ENCODE measurements at places on chromosomes 5 and 9. TPM values are rescaled to one million over a fixed set of nuclear protein-coding genes. Genes with fewer than 3 reads are reported as not detected.

- DNase-seq: no peak
These were observed 548.0 kb downstream of the CSNK1G3 start for GRCh38 chr5:124060011-124060410.

LHFPL2 gene
- 110 TPM for total RNA-seq

DNA sequence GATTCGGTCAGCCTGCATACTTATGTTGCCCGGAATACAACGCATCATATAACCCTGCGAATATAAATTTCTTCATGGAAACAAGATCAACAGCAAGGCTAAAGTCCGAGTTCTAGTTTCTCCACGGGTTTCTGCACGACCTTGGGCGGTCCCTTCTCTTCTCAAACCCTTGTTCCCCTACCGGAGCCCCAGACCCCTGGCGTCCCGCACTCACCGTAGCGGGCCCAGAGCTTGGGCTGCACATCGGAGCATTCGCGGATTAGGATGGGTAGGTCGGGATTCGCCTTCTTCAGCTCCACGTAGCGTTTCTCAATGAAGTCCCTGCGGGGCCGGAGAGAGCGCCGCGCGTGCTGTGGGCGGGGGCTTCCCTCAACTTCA is 399 bp downstream of the NDUFA2 start:
- DNase-seq: no peak

DNA sequence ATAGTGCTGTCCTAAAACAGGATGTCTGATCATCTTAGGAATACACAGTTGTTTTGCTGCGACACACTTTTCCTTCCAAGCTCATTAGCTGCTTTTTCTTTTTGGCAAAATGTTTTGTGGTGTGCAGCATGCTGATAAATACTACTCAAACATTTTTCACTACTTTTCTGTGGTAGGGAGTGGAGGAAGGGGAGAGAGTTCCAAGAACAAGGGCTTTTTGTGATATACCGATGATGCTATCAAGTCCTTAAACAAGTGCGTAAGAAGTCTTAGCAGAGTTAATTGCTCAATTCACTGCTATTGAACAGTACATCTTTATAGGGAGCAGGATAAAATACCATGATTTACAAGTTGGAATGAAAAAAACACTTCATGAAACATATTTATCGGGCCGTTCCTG is 23.6 kb upstream of the TEK start:
- no peak for DNase-seq

DNA sequence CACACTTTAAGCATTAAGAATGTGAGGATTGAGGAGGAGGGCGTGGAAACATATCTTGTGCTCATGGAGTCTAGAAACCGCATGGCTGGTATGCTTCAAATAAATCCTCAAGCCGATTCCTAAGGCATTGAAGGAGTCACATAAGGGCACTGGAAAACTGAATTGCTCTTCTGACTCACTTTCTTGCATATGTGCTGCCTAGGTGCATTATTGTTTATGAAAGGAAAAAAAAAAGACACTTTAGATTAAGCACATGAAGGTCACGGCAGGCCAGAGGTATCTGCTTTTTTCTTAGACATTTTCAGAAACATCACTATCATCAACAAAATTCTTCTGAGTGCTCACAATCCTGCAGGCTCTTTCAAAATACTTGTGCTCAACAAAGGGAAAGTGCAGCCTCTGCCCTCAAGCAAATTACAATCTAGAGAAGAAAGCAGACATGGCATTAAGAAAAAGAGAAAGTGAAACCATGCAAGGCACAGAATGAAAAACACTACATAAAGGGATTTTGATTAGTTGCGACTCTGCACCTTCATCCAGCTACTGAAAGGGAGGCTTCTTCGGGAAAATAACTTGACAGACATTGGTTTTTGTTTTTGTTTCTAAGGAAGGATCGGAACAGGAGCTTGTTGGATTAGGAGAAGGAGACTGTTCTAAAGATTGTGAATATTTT is 2117.6 kb downstream of the MAT2B start:
- no peak for DNase-seq

LRRTM2 gene
- not detected for total RNA-seq

- DNase-seq: no peak
These were observed 56.8 kb downstream of the FAT2 start for GRCh38 chr5:151534350-151534749.

CHSY3 gene
- 19.7 TPM for total RNA-seq

CD14 gene
- total RNA-seq: not detected

GRCh38 chr5:21254161-21254560 is 1266.2 kb upstream of the CDH18 start:
- DNase-seq: no peak

DNA sequence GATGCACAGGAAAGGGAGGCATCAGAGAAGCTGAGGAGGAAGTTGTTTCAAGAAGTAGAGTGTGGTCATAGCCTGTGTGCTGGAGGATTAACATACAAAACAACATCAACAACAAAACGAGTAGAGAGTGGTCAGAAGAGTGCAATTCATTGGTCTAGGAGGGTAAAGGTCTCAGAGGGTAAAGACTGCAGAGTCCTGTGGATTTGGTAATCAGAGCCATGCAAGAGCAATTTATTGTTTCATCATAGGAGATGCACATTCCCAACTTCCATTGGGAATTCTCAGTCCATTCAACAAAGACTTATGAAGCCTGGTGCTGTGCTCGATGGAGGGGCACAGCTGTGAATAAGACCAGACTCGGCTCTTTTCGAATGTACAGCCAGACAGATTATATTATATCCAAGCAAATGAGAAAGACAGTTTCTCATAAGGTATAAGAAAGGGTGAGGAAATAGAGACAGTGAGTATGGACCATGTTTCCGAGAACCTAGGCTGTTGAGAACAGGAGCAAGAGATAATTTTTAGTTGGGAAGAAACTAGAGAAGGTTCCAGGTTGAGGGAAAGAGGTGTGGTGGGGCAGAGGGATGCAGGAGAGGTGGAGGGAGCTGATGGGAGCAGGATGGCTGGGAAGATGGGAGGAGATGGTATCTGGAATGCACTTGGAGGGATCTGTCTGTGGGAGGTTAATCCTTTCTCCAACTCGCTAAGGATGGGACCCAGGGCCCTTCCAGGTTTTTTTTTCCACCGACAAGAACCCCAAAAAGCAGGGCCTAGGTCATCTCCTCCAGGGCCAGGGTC is 7.9 kb upstream of the MYORG start:
- no peak for DNase-seq

- no peak for DNase-seq
These were observed 24.7 kb upstream of the TAS2R1 start for GRCh38 chr5:9654886-9655285.

DNA sequence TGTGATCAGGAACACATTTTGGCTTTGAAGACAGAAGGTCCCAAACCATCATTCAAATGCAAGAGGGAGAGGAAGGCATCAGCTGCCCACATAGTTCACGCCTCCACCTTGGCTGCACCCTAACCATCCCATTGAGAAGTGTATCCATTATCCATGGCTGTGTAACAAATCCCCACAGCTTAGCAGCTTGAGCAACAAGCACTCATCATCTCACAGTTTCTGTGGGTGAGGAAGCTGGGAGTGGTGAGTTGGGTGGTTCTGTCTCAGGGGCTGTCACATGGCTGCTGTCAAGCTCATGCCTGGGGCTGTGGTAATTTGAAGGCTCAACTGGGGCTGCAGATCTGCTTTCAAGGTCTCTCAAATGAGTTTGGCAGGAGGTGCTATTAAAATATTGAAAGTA is 23.0 kb upstream of the CEP72 start:
- peak; percentile 10 for DNase-seq

HDAC3 gene
- total RNA-seq: 67.9 TPM

IL4 gene
- not detected for total RNA-seq

DNA sequence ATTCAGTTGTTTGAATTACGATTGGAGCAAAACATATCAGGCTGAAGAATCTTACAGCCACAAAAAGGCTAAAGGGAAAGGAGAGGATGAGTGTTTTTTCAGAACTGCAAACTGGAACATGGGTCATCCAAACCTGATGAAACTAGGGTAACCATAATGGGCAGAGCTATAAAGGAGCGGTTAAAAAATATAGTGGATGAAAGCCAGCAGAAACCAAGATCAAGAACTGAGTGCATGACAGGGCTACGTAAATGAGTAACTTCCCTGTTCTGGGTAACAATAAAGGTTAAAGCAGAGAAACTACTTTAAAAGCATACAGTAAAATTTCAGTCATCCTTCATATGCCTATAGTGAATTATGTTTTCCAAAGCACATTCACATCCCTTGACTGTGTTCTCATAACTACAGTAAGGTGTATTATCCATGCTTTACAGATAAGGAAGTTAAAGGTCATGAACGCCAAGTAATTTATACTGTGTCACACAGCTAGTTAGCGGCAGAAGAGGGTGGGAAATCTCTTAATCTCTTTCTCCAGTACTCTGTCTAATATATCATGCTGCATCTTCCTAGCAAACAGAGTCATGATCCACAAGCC is 48.5 kb upstream of the GHR start:
- no peak for DNase-seq
